T-helper 17 cell (primary cell): ENCODE measurements at places on chromosomes 11 and 22. TPM values are rescaled to one million over a fixed set of nuclear protein-coding genes. Genes with fewer than 3 reads are reported as not detected.

KRTAP5-11 gene
- total RNA-seq: not detected

GRCh38 chr11:118277312-118277711 is 13.2 kb upstream of the MPZL2 start:
- DNase-seq: no peak

SCN4B gene
- not detected for total RNA-seq

DNA sequence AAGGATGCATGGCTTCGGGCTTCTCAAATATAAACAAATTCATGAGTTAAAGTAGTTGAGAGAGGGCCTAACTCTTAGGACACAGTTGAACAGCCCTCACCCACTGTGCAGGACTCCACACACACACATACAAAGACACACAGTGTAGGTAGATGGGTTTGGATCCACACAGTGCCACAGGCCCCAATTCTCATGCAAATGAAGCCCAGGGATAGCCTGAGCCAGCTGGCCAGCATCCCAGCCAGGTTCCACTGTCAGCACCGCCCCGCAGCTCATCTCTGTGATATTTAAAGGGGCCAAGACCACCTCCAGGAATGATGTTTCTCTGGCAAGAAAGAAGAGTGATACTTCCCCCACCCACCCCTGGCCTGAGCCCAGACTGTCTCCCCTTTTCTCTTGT is 11.7 kb downstream of the SLC35C1 start:
- no peak for DNase-seq

DNA sequence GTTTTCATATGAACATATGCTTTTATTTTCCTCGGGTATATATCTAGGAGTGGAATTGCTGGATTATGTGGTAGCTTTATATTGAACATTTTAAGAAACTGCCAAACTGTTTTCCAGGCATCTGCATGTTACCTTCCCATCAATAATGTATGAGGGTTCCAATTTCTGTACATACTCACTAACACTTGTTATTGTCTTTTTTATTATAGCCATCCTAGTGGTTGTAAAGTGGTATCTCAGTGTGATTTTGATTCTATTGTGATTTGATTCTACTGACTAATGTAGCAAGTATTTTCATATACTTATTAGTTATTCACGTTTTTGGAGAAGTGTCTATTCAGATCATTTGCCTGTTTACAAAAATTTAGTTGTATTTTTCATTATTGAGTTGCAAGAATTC is 2.0 kb downstream of the ANO5 start:
- no peak for DNase-seq

DNA sequence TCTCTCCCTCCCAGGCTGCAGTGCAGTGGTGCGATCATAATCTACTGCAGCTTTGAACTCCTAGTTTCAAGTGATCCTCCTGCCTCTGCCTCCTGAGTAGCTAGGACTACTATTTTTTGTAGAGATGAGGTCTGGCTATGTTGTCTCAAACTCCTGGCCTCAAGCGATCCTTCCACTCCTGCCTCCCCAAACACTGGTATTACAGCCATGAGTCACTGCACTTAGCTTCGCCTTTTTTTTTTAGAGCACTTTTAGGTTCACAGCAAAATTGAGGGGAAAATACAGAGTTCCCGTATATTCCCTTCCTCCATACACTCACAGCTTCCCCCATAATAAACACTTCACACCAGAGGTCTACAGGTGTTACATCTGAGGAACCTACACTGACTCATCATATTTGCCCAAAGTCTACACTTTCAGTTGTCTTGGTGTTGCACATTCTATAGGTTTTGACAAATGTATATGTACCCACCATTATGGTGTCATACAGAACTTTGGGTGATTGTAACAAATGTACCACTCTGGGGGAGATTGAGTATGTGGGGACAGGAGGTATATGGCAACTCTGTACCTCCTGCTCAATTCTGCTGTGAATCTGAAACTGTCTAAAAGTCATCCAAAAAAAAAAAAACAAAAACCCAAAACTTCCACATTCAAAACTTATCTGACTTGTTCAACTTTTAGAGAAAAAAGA is 11.3 kb upstream of the SLC37A4 start:
- no peak for DNase-seq

- no peak for DNase-seq
Measured at GRCh38 chr22:29733362-29734201, 13.8 kb downstream of the CABP7 start.

GRCh38 chr11:76768909-76769560 is 14.1 kb upstream of the TSKU start:
- no peak for DNase-seq

DNA sequence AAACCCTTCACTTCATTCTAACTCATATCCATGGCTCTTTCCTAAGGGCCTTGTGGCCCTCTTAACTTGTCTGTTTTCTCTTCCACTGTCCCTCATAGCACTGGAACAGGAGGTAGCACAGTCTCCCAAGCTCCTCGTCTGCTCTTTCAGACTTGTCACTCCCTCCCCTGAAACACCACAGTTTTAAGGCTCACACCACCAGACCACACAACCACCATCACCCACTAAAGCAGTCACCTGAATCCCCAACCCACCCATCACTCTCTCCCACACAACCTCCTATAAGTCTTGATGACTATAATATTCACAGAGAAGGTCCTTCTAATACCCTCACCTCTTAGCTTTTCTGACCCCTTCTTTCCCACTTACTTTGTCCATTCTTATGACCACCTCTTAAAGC is 11.1 kb upstream of the VWCE start:
- no peak for DNase-seq

GRCh38 chr11:62169448-62169847 is 20.6 kb upstream of the SCGB1D1 start:
- DNase-seq: no peak

GRCh38 chr11:4466131-4466870 is 16.1 kb upstream of the OR52K1 start:
- no peak for DNase-seq

DNA sequence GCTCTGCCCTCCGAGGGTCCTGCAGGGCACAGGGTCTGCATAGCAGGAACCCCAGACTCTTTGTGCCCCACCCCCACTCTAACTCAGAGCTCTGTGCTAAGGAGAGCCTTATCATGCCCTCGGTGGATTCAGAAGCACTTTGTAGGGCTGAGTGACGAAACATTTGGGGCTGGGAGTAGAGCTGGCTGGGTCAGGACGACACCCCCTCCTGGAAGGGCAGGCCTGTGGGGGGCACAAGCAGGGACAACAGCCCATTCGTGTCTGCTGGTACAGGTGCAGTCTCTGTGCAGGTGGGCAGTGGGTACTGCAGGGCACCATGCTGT is 8.9 kb downstream of the APOBEC3A start:
- DNase-seq: no peak

GRCh38 chr22:24189249-24190158 is 8.2 kb downstream of the SUSD2 start:
- no peak for DNase-seq

TIGD3 gene
- total RNA-seq: 0.21 TPM

DNA sequence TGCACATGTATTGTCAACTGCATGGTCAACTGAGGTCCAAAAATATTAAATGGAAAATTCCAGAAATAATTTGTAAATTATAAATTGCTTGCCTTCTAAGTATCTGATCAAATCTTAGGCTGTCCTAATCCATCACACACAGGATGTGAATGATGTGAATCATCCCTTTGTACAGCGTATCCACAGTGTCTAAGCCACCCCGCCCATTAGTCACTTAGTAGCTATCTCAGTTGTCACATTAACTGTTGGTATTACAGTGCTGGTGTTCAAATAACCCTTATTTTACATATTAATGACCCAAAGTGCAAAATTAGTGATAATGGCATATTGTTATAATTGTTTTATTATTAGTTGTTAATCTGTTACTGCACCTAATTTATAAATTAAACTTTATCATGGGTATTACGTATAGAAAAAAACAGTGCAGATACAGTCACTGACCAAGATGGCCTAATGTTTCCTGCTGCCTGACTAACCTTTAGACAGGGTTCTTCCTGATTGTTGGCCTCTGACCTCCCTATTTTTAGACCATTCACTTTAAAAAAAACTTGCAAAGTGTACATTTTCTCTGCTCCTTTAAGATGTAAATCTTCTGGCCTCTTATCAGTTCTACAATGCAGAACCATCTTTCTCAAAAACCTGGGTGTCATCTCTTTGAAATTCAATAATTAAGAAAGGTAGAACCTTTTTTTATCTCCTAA is 2.9 kb upstream of the SVIP start:
- no peak for DNase-seq

- no peak for DNase-seq
Measured at GRCh38 chr11:20590381-20590780, 9.0 kb upstream of the SLC6A5 start.

HORMAD2 gene
- total RNA-seq: not detected

ASCC2 gene
- 79.8 TPM for total RNA-seq

- no peak for DNase-seq
Measured at GRCh38 chr11:78823588-78823987, 248.9 kb upstream of the NARS2 start.

DNA sequence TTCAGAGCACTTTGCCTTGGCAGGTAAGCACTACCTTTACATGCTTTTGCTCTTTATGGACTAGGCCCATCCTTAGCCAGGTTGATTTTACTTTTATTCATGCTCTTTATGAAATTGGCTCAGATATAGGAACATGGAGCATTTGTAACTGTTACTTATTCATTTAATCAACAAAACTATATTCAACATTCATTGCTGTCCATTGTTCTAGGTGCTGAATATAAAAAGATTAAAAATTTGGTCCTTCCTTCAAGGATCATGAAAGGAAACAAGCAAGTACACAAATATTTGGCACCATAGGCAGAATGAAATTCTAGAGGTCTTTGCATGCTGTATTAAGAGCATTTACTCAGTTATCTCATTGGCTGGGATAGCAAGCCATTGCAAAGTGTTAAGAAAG is 161.9 kb upstream of the TTC12 start:
- DNase-seq: no peak

DNA sequence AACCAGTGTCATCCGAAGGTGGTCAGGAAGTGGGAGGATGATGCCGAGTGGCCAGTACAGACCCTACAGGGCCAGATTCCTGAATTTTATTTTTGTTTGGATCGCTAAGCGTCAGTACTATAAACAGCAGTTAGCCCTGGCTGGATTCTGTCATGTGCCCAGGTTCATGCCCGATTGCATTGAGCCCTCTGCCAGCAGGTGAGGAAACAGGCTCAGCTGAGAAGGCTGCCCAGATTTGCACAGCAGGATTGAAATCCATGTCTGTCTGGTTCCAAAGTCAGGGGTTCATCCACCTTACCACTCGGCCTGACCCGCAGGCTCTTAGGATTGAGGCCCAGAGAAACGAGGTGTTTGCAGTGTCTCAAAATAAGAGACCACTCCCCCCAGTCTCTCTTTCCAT is 9.1 kb upstream of the TBC1D22A start:
- no peak for DNase-seq

- no peak for DNase-seq
Measured at GRCh38 chr11:70364178-70364577, 34.2 kb upstream of the CTTN start.

CACNA1I gene
- 27.9 TPM for total RNA-seq

DNA sequence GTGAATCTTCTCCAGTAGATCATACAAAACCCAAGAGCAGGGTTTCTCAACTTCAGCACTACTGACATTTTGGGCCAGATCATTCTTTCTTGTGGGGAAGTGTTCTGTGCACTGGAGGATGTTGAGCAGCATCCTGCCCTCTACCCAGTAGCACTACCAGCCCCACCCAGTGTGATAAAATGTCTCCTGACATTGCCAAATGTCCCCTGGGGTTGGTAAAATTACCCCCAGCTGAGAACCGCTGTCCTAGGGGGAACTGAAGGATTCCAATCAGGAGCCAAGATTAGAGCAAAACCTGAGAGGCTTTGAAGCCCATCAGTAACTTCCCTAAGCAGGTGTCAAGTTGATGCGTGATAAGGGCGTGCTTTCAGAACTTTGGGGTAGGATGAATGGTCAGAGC is 61.4 kb upstream of the YWHAH start:
- DNase-seq: no peak

OSM gene
- total RNA-seq: 29.1 TPM

SEZ6L gene
- total RNA-seq: 0.13 TPM

DNA sequence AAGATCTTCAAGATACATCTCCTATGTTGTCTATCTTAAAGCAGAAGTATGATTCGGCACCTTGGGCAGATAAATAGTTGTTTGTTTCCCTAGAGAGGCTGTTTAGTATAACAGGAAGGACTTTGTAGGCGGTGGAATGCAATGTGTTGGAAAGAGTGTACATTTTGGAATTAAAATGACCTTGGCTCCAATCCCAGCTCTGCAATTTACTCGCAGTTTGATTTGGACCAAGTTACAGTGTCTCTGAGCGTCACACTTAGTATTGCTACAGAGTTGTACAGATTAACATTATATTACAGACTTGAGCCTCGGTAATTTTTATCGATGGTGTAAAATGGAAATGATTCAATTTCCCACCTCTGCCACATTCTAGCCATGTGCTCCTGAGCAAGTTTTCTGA is 265.3 kb downstream of the OPCML start:
- DNase-seq: no peak

GRCh38 chr22:35308480-35309021 is 8.9 kb downstream of the TOM1 start:
- no peak for DNase-seq

- DNase-seq: no peak
Measured at GRCh38 chr22:41334951-41335635, 33.8 kb downstream of the ZC3H7B start.

ACCS gene
- total RNA-seq: 22.6 TPM

SLC5A4 gene
- total RNA-seq: not detected

DNA sequence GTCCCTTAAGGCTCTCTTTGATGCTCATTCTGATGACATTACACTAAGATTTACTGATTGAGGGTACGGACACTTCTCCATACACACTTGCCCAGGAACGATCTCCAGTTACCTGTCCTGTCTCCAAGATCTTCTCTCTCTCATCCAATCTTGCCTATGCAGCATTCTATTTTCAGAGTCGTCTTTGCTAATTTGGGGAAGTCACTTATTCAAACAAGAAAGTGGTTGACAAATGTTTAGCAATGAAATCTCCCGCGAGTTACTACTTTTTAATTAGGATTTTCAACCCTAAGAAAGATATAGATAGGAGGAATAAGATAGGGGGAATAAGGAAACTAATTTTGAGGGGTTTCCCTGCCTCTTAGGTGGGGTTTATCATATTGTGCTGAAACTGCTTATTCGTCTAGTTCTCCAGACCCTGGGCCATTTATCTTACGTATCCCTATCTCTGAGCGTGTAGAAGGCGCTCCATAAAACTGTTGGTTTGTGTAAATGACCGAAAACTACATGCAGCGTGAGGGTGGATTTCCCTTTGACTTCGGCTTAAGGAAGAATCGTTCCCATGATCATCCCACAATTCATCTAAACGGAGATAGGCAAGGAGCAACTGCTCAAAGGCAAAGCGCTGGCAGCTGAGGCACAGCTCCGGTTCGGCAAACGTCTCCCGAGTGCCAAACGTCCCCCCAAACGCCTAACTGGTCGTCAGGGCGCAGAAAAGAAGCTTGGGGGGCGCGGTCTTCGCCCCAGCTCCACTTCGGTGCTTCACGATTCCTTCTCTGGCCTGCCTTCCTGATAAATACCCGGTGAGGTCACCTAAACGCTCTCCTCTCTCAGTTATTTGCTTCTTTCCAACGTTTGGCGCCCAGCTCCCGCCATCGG is 804 bp downstream of the APIP start:
- DNase-seq: no peak

CABP4 gene
- total RNA-seq: 7.5 TPM

VPS51 gene
- 217 TPM for total RNA-seq

- no peak for DNase-seq
Measured at GRCh38 chr11:26649884-26650283, 72.0 kb downstream of the SLC5A12 start.
